ENCODE measurements at places on chromosomes 16 and 17.

DNA sequence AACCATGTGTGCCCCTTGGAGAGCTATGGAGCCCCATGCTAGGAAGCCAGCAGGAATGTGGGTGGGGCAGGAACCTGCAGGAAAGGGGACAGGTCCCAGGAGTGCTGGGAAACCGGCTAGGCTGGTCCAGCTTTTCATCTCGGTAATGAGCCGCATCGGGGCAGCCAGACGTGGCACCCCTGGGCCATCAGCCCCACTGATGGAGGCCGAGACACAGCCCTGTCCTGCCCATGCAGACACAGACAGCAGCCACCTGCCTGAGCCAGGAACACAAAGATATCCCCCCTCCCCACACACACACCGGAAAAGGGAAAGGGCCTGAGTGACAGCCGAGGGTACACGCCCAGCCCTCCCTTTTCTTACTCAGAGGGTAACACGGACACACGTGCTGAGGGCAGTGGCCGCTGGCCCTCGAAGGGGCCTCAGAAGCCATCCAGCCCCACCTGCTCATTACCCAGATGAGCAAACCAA lies 18.1 kb downstream of the PPL start:
- DNase-seq, result no peak

DNA sequence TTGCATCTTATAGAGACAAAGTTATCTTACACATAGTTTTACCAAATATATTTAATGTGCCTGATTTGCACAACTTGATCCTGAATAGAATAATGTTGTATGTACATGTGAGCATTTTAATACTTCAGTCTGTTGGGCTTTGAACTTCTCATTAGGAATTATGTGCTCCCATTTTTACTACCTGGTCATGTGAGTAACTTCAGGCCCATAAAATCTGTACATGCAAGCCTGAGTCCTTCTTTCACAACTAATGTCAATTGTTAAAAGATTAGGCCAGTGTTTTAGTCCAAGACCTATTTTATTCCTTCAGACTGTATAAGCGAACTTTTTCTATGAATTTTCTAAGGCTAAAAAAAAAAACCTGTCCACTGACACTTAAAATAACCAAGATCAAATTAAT lies 715.4 kb downstream of the CDH8 start:
- DNase-seq, result no peak

DNA sequence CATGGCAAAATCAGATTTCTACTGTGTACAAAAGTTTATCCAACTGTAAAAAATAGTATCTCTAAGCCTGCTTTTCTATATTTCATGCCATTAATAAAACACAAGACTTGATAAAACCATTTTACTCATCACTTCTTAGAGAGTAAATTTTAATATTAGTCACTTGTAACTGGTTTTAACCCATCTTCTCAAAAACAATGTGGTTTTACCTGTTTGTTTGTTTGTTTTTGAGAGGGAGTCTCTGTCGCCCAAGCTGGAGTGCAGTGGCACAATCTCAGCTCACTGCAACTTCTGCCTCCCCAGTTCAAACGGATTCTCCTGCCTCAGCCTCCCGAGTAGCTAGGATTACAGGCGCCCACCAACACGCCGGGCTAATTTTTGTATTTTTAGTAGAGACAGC lies 32.1 kb downstream of the UBE2G1 start:
- no peak for DNase-seq

GRCh38 chr17:2508035-2508434 lies 3.7 kb downstream of the METTL16 start:
- DNase-seq, result no peak

- DNase-seq, result no peak
These were observed 108.9 kb upstream of the EEF2KMT start for GRCh38 chr16:5206331-5206990.

GRCh38 chr17:77555741-77556291 lies 402.7 kb upstream of the TNRC6C start:
- no peak for DNase-seq

DNA sequence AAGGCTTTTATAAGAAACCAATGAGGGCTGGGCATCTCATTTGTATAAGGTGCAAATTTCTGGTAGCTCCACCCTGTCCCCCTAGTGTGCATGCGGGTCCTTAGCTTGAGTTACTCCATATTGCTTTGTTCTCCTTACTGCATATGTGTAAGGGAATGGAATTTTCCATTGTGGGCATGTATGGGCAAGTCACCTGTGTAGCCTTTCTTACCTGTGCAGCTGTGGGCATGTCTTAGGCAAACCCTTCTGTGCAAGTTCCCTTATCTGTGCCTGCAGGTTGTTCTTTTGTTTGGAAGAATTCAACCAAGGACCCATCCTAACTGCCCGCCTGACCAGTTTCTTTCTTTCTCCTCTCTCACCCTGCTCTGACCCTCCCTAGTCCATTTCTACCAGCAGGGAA lies 122.8 kb upstream of the HS3ST4 start:
- DNase-seq, result no peak

DNA sequence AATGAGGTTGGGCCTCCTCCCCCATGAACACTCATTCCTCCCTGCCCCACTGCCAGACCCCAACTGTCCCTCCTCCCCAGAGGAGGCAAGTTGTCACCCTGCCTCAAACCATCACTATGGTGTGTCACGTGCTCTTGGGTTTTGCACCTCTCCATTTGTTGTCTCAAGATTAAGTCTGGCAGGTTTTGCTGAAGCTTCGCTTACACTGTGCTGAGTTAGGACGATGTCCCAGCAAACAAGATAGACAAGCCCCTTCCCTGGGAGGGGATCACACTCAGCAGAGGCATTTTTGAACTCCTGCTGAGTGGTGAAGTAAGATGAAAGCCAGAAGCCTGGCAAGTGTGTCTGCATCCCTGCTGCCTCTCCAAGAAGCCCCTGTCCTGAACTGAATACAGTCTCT lies 78.3 kb downstream of the CBLN1 start:
- no peak for DNase-seq

DNA sequence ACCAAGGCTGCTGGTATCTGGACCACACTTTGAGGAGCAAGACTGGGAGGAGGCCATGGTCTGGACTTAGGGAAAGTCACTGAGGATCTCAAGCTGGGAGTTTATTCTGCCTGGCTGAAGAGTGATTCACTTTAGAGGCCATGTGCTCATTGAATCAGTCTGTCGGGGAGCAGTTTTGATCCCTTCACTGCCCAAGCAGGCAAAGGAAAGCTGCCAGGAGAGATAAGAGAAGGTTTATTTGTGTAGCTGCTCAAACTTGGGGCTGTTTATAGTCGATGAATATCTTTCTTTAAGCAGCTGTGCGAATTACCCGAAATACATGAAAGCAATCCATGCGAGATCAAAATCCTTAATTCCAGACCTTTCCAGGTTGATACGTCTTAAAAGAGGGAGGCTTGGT lies 544.4 kb upstream of the EEF2KMT start:
- no peak for DNase-seq

DNA sequence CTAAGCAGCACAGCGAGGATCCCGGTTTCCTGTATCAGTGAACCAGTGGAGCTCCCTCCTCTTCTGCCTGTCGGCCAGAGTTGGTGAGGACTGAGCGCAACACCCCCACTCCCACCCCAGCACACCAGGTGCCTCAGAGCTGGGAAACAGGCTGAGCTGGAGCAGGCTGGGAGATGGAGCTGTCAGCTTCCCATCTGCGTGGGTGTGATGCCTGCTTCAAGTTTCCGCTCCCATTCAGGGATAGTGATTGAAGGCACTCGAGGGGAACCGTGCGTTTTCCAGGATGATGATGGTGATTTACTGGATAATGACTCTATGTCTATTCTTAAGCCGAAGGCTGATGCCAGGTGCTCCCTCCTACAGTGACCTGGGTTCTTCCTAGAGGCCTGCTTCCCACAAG lies 144.5 kb downstream of the TMEM132E start:
- no peak for DNase-seq

- DNase-seq, result no peak
These were observed 8.4 kb upstream of the MAF start for GRCh38 chr16:79608976-79609375.

DNA sequence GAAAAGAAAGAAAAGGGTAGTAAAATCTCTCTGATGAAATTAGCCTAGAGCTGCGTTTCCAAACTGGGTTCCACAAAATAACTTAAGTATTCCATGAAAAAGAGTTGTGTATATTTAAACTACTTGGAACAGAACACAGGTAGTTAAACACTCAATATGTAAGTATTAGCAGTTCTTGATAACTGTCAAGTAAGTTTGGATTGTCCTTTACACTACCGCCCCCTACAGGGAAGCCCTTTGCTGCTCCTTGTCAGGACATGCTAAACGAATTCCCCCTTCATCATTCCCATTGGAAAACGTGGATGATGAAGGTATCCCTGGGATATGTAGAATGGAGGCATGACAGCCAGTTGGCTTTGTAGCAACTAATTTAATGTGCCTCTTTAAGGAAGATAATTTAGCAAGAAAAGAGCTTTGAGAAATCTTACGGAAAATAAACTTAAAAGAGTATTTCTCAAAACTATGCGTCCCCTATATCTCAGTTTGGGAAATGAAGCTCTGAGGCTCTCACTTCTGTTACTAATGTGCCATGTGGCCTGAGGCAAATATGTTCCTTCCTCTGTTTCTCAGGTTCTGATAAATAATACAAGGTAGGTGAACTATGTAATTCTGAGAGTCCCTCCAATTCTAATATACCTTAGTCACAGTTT lies 18.8 kb downstream of the NCBP3 start:
- peak; percentile 49 for DNase-seq

DNA sequence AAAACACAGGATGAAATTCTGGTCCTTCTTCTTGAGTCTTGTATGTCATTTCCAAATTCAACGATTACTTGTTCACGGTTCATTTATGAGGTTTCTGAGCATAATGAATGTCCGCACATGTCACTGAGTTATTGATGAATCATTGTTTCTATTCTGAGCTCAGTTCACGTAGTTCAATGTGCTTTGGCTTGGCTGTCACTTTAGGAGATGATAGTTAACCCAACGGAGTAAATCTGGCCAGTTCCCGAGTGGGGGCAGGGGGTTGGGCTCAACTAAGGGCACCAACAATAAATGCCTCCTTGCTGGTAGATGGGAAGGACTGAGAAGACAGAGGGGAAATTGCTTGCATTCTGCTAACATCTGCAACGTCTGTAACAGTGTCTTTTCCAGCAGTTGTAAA lies 239.4 kb upstream of the HSBP1 start:
- no peak for DNase-seq

GRCh38 chr16:63581570-63581969 lies 1540.3 kb downstream of the CDH11 start:
- no peak for DNase-seq

DNA sequence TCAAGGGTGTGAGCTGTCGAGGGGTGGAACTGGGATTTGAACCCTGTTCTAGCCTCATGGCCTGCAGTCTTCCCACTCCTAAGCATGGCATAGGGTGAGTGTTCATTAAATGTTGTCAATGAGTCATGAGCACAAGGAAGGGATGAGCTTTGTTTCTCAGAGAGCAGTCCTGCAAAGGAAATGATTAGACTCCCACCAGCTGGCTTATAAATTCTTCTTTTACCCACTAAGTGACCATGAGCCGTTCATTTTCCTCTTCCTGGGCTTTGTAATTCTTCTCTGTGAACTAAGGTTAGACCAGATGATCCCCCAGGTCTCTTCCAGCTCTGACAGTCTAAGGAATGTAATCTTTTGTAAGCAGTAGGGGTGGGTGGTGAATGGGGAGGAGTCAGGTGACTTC lies 47.9 kb upstream of the HNF1B start:
- DNase-seq, result no peak

DNA sequence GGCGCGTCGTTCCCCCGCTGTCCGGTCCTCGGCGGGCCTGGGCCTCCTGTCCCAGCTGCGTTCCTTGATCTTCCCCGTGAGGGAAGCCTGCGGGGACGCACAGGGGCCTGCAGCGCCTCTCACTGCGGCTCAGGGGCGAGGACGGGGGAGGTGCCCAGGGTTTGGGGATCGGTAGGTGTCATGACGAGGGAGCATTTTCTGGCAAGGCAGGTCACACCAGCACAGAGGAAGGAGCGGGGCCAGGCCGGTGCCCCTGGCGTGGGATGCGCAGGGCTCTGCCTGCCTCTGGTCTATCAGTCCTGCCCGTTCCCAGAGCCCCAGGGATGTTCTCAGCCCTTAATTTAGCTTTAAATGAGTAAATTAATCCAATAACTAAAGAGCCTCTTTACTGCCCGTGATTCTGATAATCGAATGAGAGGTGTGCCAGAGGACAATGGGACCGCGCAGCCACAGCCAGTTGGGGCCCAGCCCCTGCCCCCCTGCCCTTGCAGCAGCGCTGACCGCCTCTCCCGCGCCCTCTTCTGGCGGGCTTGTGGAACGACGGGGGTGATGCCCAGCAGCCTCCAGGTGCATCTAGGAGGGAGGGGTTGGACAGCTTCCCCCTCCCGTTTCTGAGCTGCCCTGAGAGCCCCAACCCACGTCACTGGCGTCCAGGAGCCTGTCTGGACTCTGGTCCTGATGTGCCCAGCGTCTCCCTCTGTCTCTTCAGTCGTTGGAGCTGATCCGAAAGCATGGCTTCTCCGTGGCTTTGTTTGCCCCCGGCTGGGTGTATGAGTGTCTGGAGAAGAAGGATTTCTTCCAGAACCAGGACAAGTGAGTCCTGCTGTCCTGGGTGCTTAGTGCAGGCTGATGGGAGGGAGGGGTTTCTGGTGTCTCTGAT lies 7.9 kb downstream of the ENGASE start:
- peak; percentile 83 for DNase-seq

DNA sequence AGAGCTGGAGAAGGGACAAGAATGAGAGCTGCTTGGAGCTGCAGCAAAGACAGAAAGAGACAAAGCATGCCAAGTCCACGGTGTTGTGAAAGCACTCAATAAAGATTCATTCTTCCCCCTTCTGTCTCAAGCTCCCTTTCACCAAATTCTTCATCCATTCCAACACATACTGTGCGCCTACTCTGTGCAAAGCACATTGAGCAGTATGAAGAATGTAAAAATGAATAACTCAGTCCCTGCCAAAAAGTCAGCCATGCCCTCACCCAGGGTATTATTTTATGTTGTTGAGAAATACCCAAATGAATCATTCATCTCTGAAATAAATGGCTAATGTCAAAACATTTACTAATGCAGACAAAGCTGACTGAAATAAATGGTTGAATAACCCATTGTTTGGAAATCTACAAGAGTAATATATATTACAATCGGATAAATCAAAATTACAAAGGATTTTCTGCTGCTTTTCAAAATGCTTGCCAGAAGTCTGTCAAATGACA lies 282.9 kb upstream of the IRX5 start:
- DNase-seq, result no peak

GRCh38 chr16:22386976-22387375 lies 12.6 kb upstream of the CDR2 start:
- no peak for DNase-seq

DNA sequence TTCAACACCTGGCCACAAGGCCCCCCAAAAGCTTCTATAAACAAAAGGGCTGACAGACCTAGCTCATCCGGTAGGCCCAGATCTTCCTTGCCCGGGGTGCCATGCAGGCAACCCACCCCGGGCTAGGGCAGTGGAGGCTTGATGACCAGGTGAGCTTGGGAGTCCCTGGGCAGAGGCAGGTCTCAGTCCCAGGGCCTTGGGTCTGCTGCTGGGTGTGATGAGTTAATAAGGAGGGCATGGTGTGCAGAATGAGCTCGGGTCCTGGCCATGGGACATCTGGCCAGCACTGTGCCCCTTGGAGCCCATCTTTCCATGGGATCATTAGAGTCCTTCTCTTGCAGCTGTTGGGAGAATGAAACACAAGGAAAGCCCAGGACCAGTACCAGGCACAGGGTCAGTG lies 20.2 kb upstream of the MPRIP start:
- no peak for DNase-seq
